ENCODE measurements at places on chromosomes 5 and 9.

DNA sequence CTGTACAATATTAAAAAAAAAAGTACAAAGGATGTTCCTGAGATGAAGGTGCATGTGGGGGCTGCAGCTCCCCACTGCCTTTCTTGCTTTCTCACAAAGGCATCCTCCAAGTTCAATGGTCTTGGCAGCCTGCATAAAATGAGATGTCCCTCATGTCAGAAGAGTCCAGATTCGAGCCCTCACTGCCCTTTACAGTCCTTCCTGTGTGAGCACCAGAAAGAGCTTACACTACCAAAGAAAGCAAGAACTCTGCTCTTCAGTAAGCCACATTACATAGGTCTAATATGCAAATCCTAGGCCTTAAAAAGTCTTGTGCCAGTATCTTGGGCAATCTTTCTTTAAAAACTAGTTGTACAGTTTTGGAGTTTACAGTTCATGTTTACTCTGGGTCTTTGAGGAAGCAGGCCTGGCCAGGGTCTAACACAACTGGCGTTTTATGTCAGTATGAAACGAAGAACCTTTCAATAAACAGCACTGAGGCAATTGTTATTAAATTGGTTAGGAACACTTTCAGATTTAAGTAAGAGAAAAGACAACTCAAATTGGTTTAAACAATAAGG lies 36.0 kb downstream of the CSF2 start:
- DNase-seq = no peak

DNA sequence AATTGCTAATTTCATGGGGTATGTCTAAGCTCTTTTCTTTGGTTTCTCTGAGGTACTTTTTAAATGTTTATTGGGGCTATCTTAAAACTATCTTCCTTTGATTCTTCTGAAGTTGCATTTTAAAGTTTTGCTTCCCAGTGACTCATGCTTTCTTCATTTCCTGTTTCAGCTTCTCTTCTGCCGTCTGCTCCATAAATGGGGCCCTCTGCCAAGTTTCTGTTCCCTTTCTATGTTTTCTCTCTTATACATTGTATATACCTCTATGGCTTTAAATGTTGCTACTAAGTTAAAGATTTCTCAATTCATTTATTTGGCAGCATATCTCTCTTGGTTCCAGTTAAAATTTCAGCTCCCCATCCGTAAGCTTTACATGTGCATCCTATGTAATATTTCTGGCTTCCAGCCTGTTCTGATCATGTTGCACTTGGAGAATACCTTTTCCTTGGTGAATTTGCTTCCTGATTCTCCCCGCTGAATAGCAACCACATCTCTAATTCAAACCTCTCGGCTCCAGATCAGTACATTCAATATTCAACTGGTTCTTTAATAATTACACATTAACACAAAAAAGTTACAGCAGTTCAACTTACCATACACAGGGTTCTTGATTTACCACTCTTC lies 125.3 kb downstream of the ST8SIA4 start:
- DNase-seq = peak; percentile 27

- no peak for DNase-seq
Observed at GRCh38 chr5:125115195-125115525, 368.7 kb upstream of the ZNF608 start.

GRCh38 chr5:51279983-51280706 lies 103.1 kb upstream of the ISL1 start:
- no peak for DNase-seq

GRCh38 chr5:91125916-91126315 lies 257.2 kb downstream of the ARRDC3 start:
- no peak for DNase-seq

GRCh38 chr5:73887688-73888087 lies 261.7 kb downstream of the ARHGEF28 start:
- no peak for DNase-seq

- DNase-seq = no peak
Observed at GRCh38 chr5:62043289-62044280, 262.4 kb upstream of the KIF2A start.

DNA sequence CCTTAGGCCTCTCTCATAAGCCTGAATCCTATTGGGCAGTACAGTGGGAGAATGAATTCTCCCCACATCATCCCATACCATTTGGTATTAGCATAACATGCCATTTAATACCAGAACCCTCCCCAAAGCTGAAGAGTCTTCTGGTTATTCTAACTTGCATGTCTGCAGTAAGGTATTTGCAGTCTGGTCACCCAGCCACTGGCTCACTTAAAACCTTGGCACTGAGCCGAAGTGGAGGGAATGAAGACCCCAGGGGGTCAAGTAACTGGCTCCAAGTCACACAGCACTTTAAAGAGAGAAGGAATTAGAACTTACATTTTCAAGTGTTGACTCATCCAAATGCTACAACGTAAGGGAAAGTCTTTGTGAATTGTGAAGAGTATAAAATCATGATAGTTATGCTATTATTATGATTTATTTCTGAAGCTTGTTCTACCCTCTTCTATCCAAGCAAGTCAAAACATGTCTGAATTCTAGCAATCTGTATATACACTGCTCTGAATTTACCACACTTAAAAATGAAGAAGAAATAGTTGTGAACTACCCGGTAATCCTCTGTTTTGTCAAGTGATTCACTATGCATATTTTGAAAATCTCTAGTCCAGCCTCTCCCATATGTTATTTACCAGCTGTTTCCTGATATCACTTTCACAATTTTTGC lies 28.5 kb downstream of the GLRA1 start:
- DNase-seq = no peak

DNA sequence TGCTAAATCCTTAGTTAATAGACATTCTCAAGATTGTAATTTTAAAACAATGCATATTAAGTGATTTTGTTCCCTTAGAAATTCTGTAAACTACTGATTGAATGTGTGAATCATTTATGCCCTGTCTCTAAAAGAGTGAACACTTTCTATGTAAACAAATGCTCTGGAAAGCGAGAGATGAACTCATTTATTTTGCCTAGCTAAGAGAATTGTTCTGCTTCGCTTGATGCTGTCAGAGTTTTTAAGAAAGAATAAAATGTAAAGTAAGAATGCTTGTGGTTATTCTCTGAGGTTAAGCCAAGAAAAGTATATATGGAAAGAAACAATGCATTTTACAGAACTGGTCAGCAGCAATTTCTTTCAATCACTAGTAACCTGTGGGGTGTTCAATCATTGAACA lies 347.4 kb upstream of the NUDT12 start:
- no peak for DNase-seq

DNA sequence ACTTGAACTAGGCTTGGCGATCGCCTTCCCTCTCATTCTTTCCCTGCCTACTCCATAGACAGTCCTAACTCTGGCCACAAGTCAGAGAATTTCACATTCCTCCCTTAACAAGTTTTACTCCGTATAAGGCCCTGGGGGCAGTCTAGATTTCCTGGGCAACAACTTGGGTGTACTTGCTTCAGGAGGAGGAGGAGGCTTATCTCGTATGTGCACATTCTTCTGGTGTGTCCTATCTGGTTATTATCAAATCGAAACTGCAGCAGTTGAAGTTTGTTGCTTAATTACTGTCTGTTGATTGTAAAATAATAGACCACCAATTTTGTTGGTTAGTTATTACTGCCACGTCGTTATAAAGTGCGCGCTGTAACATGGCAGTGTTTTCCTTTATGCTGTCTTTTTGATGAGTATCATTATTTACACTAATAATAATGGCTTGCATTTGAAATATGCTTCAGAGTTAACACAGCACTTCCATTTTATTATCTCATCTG lies 42.0 kb downstream of the PIP5K1B start:
- DNase-seq = no peak

- DNase-seq = no peak
Observed at GRCh38 chr9:18783909-18784308, 249.1 kb downstream of the SAXO1 start.

DNA sequence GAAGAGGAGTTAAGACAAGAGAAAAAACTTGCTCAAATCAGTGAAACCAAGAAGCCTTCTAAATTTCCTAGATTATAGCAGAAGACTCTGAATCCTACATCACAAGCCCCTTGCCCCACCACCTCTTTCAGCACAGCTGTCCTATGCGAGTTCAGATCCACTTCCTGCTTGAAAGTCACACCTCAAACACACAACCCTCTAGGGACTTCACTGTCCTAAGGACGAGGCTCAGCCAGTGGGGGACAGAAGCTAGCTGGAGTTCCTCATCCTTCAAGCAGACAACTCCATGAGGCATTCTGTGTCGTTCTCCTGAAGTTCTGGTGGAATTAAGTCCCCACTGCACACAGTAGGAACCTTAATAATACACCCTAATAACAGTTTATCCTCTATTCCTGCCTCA lies 44.3 kb downstream of the NRG2 start:
- DNase-seq = no peak

DNA sequence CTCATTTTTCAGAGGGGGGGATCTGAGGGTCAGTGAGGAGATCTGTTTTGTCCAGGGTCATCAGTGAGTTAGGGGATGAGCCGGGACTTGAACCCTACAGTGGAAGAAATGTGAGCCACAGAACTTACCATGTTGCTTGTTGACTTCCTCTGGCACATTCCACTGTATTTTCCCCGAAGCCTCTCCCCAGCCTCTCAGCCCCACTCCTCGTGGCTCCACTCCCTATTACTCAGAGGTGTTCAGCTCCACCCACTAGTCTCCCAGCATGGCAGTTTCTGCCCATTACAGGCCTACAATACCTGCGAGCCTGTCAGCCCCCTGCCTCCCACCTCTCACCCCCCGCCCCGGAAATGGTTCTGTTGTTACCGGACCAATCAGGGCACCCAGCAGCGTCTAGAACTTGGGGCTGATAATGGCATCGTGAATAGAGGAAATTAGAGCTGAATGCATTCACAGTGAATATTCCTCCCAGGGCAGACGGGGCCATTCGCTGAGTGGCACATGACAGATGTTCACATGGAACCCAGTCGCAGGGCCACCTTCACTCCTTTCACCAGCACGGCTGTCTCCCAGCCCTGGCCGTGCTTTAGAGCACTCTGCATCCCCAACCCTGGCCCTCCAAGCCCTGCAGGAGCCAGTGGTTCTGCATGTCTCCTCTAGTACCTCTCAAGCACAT lies 81.6 kb downstream of the KCNIP1 start:
- DNase-seq = no peak

DNA sequence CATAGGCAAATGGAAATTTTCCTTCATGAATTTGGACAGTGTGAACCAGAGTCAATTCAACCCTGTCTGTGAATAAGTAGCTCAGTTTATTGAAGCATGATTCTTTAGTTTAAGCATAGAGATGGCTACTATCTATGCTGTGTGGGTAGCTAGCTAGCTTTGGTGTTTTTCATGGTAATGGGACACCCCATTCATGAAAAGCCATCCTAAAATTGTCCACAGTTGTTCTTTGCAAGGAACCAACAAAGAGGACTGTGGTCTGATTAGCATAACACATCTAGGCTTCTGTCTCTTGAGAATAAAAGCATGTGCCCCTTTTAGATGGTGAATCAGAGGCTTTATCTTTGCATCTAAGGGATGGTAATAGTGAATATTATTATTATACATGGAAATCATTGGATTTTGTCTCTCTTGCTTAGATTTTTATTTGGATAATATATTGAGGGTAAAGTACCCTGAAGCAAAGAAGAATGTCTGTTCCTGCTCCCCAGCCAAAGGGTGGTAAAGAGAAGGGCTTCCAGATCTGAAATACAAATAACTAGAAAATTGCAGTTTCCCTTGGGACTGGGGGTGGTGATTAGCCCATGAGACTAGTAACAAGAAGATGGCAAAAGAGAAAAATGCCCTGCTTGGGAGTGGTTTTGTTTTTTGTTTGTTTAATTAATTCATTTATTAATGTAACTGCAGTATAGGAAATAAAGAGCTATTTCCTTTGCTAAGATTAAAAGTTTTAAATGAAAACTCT lies 624.2 kb upstream of the ZNF608 start:
- DNase-seq = no peak

- no peak for DNase-seq
Observed at GRCh38 chr5:109533751-109534272, 124.0 kb upstream of the PJA2 start.

DNA sequence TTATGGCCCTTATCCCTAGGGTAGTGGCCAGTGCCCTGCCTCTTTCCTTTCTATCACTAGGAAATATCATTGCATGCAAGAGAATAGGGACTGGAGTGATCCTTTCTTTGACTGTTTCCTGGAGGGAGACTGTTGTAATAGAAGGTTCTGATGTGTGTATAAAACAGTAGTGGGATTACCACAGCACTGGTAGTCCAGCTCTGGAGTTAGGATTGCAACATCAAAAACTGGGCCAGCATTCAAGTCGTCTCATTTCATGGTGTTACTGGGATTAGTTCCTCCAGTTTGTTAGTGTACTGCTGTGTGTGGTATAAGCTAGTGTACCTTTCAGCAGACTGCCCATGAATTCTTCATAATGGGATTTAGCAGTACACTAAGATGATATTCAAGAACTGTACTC lies 45.8 kb downstream of the KIAA1958 start:
- no peak for DNase-seq

DNA sequence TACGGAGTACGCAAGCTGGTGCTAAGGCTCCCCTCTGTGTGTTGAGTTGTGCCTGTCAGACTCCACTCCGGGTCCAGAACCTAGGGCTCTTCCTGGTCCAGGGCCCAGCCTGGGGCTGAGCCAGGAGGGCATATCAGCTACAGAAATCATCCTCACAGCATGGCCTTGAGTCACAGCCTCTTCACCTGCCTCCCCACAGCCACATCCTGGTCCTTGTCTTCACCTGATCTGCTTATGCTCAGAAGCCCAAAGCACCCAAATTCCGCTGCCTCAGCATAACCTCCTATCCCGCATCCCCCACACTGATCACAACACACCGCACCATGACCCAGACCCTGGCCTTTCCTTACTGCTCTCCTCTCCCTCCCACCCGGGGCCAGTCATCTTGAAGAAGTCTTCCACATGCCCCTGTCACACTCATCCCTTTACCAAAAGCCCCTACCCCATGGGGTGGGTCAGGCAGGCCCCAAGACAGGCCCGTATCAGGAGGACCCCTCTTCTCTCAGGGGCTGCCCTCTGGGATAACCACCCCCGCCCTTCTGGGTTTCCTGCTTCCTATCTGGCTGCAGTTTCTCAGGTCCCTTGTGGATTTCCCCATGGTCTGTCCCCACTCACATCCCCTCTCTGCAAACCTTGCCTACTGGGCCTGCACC lies 1.3 kb upstream of the IL3 start:
- peak; percentile 22 for DNase-seq

DNA sequence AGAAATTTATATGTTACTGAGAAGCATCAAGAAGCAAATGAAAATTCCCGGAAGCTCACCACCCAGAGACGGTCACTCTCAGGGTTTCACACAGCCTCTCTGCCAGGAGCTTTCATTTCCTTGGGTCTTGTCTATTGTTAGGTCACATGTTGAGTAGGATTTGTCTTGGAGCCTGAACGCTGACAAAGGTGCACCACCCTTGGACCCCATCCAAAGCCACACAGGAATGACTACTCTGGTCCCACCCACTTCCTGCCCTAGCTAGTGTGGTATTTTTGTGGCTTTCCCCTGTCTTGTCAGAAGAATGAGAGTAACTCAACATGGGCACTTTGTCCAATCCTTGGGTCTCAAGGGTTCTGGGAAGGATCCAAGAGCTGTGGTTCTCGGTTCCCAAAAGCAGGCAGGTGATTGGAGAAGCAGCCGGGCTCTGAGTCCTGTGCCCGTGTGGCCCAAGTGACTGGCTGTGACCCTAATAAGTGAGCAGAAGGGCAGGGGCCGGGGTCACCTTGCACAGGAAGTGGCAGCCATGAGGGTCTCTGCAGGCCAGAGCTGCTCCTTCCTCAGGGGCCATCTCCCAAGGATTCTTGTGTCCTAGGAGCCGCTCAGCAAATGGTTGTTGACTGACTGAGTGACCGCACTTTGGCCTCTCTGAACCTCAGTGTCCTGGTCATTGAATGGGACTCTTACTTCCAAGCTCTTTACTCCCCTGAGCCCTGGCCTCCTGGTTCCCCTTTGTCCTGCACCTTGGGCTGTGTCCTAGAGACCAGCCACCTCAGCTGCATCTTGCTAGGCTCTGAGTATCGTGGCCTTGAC lies 6.9 kb downstream of the FGD3 start:
- DNase-seq = peak; percentile 85
